ENCODE measurements at places on chromosomes 1 and 21.

GRCh38 chr1:245805532-245805931 lies 650.7 kb downstream of the KIF26B start:
- no peak for DNase-seq

GRCh38 chr1:119245881-119246280 lies 105.4 kb upstream of the WARS2 start:
- no peak for DNase-seq

DNA sequence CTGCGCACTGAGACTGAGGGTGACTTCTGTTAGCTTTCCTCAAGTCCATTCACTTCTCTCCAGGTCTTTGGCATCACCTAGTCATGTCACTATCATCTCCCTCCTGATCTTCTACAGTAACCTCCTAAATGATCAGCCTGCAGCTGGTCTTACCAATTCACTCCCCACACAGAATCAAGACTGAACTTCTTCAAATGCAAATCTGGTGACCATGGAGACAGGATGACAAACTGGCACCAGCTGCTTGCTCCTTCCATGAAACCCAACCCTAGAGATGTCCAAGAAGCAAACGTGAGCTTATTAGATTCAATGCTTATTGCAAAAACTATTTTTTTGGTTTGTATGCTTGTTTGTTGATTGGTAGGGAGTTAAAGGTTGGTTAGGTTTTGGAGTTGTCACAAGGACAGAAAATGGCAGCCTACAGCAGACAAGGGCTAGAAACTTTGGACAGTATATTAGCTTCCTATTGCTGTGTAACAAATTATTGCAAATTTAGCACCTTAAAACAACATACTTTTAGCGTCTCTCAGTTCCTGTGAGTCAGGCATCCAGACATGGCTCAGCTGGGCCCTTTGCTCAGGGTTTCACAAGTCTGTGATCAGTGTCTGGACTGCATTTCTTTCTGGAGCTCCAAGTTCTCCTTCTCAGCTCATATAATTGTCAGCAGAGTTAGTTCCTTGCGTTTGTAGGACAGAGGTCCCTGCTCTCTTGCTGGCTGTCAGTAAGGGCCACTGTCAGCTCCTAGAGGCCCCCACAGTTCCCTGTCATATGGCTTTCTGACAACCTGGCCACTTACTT lies 53.3 kb upstream of the GJA8 start:
- DNase-seq, result no peak

- DNase-seq, result no peak
These were observed 3.4 kb downstream of the CAPZB start for GRCh38 chr1:19481826-19482398.

DNA sequence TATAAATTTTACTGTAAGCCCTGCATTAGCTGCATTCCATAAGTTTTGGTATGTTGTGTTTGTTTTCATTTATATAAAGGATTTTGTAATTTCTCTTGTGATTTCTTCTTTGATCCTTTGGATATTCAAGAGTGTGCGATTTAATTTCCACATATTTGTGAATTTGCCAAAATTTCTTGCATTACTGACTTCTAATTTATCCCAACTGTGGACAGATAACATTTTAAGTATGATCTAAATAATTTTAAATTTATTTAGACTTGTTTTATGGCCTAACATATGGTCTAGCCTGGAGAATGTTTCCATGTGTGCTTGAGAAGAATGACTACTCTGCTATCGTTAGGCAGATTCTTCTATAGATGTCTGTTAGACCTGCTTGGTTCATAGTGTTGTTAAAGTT lies 23.2 kb downstream of the RPE65 start:
- DNase-seq, result no peak

DNA sequence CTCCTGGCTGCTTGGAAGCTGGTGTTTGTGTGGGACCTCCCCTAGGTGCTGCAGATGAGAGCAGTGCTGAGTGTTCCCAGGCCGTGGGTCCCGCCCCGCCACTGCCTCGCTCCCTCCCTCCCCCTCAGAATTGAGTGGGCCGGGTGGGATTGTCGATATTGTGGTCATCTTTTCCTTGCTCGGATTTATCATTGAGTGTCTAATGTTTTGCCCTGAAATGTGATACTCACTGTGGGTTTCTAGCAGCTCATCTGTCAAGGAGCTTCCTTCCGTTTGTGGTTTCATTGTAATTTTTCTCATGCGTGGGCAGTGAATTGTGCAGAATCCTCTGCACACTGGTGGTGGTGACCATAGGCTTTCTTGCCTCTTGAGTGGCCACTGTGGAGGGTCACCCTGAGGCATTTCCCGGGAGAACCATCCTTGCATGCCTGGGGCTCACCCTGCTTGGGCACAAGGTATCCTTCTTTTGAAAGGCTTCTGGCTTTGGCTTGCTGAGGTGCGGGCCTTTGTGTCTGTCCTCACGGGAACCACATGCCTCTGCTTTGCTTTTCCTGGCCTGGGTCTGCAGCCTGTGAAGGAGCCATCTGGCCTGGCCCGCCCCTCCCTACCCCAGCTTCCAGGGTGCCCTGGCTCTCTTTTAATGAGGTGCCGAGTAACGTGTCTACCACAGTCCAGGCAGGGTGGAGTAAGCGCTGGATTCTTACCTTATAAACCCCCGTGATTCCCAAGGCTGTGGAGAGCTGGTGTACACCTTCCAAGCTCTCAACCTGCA lies 25.6 kb downstream of the SLX9 start:
- no peak for DNase-seq

DNA sequence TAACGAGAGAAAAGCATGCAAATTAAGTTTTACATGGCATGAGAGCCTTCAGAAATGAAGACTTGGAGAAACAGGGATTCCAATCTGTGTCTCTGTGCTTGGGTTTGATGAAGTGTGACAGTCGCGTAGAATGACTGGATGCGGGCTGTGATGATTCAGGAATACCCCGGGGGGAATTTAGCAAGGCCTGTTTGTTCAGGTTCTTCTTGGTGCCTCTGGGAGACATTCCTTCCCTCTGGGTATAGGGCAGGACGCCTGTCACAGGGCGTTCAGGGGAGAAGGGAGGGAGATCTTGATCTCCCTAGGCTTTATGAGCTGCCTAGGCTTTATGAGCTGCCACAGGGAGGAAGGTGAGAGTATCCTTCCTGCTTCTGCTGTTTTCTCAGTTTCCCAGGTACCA lies 36.6 kb downstream of the DOP1B start:
- DNase-seq, result no peak

- no peak for DNase-seq
These were observed 120.9 kb downstream of the C1orf21 start for GRCh38 chr1:184507604-184508280.

DNA sequence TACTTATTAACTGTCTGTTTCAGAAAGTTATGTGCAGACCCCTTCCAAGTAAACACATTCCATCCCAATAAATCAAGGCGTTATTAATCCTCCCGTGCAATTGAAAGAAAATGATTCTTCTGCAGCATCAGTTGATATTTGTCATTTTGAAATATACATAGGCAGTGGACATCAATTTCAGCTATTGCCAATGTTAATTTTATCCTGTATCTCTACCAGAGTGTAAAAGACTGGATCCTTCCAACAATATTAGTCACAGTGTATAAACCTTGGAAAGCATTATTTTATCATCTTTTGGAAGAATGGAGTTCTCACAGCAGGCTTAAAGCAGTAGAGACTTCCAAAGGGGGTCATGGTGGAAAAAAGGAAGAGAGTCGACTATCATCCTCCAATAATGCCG lies 150.4 kb downstream of the CYYR1 start:
- DNase-seq, result no peak

DNA sequence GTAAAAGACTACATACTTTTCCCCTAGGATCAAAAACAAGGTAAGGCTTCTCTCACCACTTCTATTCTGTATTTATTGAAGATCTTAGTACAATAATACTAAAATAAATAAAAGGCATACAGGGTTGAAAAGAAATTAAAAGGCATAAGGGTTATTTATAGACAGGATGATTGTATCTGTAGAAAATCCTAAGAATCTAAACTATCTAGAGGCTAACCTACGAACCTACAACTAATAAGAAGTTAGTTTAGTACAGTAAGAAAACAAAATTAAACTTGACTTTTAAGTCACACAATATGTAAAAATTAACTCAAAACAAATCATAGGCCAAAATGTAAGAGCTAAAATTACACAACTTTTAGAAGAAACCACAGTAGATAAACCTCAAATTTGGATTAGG lies 50.4 kb upstream of the ADAM30 start:
- DNase-seq, result no peak

- DNase-seq, result no peak
These were observed 88.3 kb upstream of the IPO9 start for GRCh38 chr1:201740670-201741111.

- DNase-seq, result no peak
These were observed 6.8 kb downstream of the LAMC1 start for GRCh38 chr1:183030053-183030452.

- no peak for DNase-seq
These were observed 14.1 kb downstream of the F5 start for GRCh38 chr1:169572187-169572586.

DNA sequence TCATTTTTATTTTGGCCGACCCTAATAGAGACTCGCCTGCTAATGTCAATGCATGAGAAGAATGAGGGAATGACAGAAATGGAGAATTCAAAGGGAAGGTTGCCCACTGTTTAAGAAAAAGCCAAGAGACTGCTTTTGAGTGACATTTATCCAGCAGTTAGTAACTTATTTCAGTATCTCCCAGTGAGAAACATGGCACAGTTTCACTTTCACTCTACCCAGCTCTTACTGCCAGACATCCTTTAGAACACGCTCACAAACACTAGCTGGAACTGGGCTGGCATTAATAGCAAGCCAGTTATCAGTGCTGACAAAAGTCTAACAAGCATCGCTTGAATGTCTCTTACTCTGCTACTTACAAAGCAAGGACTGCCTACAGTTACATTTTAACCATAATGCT lies 8.5 kb downstream of the GGPS1 start:
- DNase-seq, result no peak

GRCh38 chr1:230292689-230293389 lies 133.3 kb downstream of the PGBD5 start:
- DNase-seq, result no peak

- DNase-seq, result peak; percentile 7
These were observed 61.6 kb upstream of the ADARB1 start for GRCh38 chr21:45012662-45013259.

DNA sequence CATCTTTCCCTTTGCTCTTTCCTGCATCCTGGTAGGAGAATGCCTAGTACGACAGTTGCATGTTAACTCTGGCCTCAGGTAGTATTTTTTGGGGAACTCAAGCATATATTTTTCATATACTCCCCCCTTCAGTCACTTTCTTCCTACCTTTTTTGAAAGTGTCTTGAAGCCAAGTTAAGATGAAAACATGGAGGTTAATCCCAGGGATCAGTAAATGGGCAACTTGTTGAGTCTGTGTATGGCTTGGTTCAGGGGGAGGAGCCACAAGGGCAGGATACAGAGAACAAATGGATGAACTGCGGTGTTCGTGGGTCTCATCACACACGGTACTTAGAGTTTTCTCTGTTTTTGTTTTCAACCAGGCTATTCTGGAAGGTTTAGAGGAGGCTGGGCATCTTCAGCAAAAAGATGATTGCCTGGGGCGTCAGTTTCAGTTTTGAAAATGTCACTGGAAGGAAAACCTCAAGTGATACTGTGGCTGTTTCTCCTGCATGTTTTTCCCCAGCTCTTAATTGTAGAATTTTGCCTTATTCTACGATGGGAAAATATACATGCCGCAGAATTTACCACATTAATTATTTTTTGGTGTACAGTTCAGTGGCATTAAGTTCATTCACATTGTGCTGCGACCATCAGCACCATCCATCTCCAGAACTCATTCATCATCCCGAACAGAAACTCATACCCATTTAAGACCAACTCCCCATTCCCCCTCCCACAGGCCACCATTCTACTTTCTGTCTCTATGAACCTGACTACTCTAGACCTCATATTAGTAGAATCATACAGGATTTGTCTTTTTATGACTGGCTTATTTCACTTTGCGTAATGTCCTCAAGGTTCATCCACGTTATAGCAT lies 71.5 kb downstream of the MAP10 start:
- DNase-seq, result no peak

GRCh38 chr1:48208251-48208650 lies 14.3 kb upstream of the SLC5A9 start:
- DNase-seq, result no peak

DNA sequence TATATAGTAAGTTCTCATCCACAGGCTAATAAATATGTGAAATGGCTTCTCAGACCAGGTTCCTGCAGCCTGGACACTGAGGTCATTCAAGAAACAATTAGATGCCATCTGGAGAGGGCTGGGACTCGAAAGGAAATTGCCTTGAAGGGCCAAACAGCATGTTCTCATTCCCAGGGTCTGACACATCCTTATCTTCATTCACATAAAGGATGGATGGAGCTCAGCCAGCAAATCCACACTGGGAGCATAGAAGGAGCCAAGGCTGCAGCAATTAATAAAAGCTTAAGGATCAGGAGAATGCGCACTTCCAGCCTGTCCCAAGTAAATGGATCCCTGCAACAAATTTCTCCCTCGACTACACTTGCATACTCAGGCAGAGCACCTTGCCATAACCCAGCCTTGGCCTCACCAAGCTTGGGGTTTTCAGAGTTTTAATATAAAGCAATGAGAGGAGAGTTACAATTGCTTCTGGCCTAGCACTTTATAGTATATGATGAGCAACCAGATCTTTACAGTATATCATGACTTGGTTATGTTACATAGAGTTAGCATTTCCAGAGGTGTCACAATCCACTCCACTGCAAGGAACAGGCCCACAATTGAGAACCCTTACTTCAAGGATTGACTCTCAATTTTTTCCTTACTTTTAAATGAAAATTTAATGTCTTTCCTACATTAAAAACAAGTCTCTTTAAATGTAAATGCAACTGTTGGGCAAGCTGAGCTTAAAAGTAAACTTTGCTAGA lies 55.9 kb downstream of the BCAR3 start:
- DNase-seq, result no peak

DNA sequence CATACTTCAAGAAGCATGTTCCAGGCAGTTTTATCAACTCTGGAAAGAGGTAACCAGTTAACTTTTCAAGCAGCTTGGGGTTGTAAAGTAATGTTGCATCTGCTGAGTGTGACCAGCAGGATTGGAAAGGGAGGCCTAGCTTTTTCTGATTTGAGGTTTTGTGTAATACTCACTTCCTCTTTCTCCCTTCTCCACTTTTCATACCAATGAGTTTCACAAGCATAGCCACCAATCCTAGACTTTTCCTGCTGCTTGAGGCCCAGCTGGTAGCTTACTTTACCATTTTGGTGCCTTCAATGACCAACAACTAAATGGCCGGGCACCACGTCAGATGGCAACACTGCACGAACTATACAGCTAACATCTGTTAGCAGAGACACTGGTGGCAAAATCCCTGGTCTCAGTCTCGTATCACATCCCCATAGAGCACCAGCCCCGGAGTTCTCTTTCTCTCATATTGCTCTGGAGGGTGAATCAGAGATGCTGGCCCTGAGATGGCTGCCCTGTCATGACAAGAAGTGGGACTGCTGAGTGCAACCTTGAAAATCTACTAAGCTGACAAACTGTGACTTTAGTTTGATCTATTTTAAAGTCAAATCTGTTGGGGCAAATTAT lies 14.8 kb upstream of the GPR88 start:
- no peak for DNase-seq

- DNase-seq, result no peak
These were observed 24.0 kb upstream of the HYI start for GRCh38 chr1:43477716-43478115.

All from transverse colon (tissue), 4 donors.